Pulmonary artery endothelial cell (primary cell): ENCODE measurements at places on chromosomes 3 and 15.

DNA sequence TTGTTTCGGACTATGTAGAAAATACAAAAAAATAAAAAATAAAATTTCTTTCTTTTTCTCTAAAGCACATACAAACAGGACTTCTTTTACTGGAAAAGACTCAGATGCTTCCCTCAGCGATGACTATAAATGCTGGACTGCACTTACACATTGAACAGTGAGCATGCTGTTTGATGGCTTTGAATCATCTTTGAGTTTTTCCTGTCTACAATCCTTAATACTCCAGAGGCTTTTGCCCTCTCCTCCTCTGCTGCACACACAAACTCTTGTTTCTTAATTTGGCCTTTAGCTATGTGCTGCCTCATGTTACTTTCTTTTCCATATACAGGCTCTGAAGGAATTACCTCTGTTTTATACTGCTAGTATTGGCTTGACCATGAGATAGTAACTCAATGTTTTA lies 575.1 kb downstream of the EPHA3 start:
- DNase-seq, result no peak

DNA sequence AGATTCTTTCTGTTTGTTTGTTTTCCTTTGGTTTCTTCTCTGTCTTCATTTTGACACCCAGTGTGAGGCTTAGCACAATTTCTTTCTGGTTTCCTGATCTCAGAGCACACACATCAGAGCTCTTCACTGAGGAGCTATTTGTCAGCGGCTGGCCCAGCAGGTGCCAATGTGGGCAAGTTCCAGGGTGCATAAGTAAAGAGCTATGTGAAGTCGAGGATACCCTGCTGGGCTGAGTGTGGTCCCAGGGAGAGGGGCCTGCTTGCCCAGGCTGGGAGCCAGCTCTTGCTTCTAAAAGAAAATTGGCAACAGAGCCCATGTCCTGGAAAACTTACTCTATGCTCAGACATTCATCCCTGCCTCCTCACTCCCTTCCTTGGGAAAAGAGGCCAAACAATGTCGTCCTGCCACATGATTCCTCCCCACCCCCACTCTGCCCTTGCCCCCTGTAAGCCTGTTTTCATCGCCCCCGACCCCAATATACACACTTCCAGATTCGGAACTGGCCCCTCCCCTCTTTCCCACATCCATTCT lies 101.2 kb downstream of the ST8SIA2 start:
- DNase-seq, result no peak

GRCh38 chr3:66477856-66478255 lies 23.0 kb downstream of the LRIG1 start:
- no peak for DNase-seq

DNA sequence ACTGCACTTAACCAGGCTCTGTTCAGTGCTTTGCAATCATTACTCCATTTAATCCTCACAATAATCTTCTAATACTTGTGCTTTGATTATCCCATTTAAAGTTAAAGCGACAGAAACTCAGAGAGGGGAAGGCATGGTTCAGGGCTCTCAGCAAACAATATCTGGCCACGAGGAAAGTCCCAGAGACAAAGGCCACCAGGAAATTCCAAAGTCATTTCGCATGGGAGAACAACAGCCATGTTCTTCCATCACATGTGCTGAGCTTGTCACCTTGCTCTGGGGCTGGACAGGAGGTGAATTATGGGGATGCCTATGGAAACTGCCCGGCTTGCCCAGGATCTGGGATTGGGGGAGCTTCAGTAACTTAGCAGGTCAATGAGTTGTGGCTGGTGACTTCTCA lies 66.2 kb upstream of the HRH1 start:
- DNase-seq, result no peak

DNA sequence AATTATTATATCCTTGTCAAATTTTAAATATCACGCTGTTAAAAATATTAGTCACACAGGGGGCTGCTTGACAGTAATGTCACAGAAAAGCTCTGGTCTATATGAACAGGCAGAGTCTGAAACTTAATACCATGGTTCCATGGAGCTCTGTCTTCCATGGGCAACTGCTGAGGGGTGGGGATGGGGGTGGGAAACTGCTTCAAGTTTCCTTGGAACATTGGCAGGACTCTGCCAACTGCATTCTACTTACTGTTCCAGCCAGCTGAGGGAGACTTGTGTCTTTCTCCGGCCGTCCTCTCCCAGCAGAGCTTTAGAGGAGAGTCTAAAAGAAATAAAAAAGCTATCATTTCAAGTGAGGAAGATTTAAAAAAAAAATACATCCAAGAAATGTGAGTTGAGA lies 348.7 kb downstream of the ZIC1 start:
- DNase-seq, result no peak

DNA sequence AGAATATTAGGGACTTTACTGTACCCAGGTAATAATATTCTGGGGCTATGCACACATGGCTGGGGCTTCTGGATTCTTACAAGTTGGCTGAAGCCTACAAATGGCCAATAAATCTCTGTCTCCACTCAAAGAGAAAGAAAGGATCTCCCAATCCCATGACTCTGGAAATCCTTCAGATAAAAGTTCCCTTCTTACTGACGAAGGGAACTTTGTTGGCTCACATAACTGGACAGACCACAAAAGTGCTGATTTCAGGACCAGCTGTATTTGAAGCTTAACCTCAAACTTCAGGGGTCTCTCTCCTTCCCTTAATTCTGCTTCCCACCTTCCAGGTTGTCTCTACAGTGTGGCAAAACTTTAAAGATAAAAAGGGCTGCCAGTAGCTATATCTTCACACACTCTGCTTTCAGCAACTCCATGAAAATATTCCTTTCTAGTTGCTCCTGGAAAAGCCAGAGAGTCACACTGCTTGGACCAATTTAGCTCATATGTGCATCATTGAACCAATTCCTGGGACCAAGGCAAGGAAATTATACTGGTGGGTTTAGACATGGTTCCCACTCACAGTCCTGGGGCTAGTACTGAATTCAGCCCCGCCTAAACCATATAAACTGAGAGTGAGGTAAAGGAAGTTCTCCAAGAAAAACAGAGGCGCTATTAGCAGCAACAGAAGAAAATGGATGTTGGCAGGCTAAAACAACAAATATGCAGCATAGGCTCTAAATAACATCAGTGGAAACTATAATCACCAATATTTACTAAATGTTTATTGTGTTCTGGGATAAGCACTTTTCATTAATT lies 290.0 kb upstream of the GADL1 start:
- DNase-seq, result no peak

DNA sequence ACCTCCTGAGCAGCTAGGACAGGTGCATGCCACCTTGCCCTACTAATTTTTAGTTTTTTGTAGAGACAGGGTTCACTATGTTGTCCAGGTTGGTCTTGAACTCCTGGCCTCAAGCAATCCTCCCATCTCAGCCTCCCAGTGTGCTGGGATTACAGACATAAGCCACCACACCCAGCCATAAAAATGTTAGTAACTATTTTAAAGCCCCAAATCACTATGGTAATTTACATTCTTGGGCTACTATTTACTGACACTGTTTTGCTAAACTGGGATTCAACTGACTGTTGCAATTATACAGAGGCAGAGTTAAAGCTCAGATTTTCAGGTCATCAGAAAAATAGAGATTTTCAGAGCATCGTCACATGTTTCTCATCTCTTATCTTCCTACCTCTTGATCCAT lies 258.6 kb downstream of the FEZF2 start:
- DNase-seq, result no peak

GRCh38 chr15:71639471-71639870 lies 170.9 kb upstream of the NR2E3 start:
- DNase-seq, result no peak

GRCh38 chr3:110420158-110420641 lies 651.4 kb upstream of the NECTIN3 start:
- peak; percentile 71 for DNase-seq

DNA sequence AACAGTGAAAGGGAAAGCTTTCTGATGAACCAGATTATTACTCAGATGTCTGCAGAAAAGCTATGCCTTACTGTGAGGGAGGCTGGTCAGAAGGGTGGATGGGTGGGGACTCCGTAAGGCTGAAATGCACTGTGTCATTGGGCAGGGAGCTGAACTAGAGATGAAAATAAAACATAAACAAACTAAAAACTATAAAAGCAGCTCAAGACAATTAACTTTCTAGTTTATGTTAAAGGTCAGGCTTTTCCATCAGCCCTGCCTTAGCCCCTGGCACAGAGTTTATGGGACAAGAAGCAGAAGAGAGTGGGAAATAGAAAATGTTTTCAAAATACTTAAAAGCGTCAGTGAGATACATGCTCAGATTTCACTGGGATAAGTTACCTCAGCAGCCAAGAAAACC lies 310.0 kb upstream of the UBE2E2 start:
- DNase-seq, result no peak

GRCh38 chr3:99846477-99847160 lies 29.0 kb downstream of the CMSS1 start:
- DNase-seq, result no peak

DNA sequence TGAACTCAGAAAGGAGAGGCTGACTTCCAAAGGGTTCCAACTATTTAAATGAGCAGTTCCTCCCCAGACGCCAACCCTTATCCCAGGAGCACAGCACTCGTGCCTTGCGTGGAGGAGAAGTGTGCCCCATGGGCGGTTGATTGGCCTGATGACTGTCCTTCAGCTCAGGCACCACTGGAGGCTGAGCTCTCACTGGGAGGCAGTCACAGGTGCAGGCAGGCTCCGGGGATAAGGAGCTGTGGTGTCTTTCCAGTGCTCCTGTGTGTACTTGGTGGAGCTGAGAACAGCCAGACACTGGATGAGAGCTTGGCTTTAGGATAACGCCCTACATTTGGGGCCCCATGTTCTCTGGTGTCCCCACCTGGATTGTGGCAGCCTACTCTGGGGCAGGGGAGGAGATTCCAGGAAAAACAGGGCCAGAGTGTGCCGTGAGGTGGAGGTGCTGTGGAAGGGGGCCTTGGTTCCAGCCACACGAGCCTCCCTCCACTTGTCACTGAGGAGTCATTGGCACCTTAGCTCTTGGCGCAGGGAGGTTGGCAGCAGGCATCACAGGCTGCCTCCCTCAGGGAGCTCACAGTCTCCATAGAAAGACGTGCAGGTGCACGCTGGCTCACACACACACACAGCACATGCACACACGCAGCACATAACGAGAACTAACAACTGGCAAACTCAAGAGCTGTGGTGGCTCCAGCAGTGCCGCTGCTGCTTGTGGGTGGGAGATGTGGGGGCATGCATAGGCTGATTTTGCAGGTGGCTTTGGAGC lies 22.7 kb upstream of the EPHB3 start:
- no peak for DNase-seq

DNA sequence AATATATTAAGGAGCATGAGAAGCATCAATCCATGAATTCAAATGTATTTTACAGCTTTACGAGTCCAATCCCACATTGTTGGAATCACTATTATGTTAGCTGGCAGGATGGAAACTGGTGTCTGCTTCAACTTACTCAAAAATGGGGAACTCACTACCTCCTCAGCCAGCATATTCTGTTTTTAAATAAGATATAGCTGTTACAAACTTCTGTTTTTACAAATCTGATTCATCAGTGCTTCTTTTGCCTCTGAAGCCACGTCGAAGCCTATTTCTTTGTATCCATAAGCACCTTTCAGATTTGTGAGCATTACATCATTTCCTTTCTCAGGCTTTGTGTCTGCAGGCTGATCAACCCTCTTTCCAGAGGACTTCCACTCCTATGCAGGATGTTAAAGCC lies 105.9 kb downstream of the TPRG1 start:
- DNase-seq, result no peak

DNA sequence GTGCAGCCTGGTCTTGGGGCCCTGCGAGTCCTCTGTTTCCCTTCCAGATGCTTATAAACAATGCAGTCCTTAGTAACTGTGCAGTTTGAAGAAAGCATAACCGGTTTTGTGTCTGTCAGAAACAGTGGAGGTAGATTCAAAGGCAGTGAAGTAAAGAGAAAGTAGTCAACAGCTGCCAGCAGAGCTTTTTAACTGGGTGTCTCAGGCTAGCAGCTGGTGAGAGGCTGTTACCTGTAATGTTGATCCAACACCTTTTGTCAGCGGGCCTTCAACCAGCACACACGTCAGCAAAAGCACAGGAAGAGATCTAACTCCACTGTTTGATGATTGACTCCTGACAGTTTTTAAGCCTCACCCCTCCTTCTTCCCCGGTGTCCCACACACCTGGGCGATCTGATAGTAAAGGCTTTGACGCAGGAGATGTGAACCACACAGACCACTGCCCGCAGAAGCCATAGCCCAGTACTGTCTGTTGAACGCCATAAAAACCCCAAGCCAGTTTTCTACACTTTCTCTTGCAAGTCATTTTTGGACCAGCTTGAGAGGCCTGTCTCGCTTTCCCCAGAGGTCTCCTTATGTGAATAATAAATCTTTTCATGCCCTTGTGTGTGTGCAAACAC lies 178.0 kb downstream of the FMN1 start:
- DNase-seq, result no peak

GRCh38 chr15:90986790-90987507 lies 7.4 kb downstream of the PRC1 start:
- no peak for DNase-seq

GRCh38 chr3:133527081-133527715 lies 46.3 kb upstream of the CDV3 start:
- DNase-seq, result no peak

DNA sequence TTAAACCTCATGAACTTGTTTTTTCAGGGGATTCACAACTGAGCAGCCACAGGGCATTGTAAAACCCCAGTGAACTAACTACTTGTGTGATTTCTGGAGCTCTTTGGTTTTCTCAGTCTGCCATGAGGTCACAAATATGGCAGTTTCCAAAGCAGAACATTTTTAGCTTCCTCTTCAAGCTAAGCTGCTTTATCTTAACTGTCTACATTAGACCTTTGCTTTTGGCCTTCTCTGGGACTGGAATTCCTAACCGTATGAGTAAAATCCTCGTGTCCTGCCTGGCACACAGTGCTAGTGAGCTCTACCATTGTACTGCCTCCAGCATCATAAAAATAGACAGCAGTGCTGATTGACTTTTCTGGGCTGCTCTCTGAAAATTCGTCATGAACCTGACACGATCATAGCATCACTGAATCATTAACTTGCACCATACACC lies 22.1 kb downstream of the CDIN1 start:
- peak; percentile 44 for DNase-seq

GRCh38 chr3:1696669-1697275 lies 401.9 kb upstream of the CNTN4 start:
- no peak for DNase-seq

DNA sequence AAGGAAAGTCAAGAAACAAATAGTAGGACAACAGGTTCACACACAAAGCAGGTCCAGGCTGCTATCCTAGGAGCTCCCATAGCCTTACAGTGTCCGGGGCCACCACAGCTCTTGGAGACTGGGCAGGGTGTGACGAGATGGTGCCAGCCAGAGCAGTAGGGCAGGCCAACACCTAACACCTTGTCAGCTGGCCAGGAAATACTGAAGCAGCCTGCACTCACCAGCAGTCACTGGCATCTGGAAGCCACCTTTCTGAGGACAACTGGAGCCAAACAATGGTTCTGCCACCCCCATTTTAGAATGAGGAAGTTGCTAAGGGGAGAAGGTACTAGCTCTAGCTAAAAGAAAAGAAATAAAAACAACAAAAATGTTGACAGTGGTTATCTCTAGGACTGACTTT lies 47.2 kb downstream of the CCDC12 start:
- no peak for DNase-seq
